ENCODE measurements at places on chromosomes 3 and 15.

DNA sequence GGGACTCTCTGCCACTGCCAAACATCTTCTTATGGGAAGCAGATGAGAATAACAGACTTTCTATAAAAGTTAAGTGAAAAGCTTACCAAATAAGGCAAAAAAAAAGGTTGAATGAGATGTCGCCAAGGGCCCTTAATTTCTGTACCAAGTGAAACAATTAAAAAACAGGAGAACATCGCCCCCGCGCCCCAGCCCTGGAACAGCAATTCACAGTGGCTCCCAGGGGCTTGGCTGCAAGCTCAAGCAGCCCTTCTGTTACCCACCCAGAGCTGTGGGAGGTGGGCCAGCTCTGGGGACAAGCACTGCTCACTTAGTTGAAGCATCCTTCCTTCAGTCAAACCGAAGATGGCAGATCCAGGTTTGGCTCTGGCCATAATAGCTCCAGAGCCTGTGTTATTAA, 208.0 kb downstream of the ERC2 start:
- no peak overlapping the region for H3K27ac ChIP-seq
- no peak for DNase-seq
- no peaks in the 10 kb centered on the region for H3K36me3 ChIP-seq
- H3K4me1 ChIP-seq, result no peaks in the 10 kb centered on the region

GRCh38 chr3:152595975-152596821, 238.7 kb upstream of the P2RY1 start:
- peak overlapping the region; percentile 92 for H3K27ac ChIP-seq
- no peaks in the 10 kb centered on the region for H3K36me3 ChIP-seq
- no peak overlapping the region for H3K4me3 ChIP-seq
- no peaks in the 10 kb centered on the region for H3K27me3 ChIP-seq

GRCh38 chr3:96478496-96478895, 335.9 kb upstream of the EPHA6 start:
- H3K4me3 ChIP-seq, result no peak overlapping the region
- H3K36me3 ChIP-seq, result no peaks in the 10 kb centered on the region
- no peaks in the 10 kb centered on the region for H3K4me1 ChIP-seq
- no peaks in the 10 kb centered on the region for H3K27me3 ChIP-seq
- no peak overlapping the region for H3K27ac ChIP-seq

DNA sequence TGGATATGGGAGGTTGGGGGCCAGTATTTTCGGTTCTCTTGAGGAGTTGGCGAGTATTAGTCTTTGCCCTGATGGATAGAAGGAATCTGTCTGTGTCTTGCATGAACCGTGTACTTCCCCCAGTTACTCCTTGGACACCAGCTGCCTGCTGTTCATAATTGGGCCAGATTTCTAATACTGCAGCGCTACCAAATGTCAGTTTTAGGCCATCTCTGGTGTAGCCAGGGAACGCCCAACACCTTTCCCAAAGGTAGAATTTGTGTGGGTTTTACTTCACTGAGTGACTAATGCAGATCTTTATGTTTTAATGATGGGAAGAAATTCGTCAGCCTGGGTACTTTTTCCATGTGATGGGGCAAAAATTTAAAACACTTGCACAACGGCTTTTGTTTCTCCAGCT, 18.4 kb downstream of the FLNB start:
- no peaks in the 10 kb centered on the region for H3K36me3 ChIP-seq
- no peak overlapping the region for H3K4me3 ChIP-seq
- peaks cover 3% of the 10 kb centered on the region for H3K4me1 ChIP-seq
- no peaks in the 10 kb centered on the region for H3K27me3 ChIP-seq
- no peak for DNase-seq
- H3K27ac ChIP-seq, result peak overlapping the region; percentile 53

GRCh38 chr3:107753494-107753893, 230.7 kb downstream of the BBX start:
- H3K4me1 ChIP-seq, result no peaks in the 10 kb centered on the region
- no peak overlapping the region for H3K27ac ChIP-seq
- peak; percentile 18 for DNase-seq
- H3K27me3 ChIP-seq, result no peaks in the 10 kb centered on the region

- DNase-seq, result no peak
- no peaks in the 10 kb centered on the region for H3K4me1 ChIP-seq
- H3K4me3 ChIP-seq, result no peak overlapping the region
- no peak overlapping the region for H3K27ac ChIP-seq
- H3K36me3 ChIP-seq, result no peaks in the 10 kb centered on the region
- H3K27me3 ChIP-seq, result no peaks in the 10 kb centered on the region
Measured at GRCh38 chr15:60118146-60118545, 114.0 kb downstream of the FOXB1 start.

DNA sequence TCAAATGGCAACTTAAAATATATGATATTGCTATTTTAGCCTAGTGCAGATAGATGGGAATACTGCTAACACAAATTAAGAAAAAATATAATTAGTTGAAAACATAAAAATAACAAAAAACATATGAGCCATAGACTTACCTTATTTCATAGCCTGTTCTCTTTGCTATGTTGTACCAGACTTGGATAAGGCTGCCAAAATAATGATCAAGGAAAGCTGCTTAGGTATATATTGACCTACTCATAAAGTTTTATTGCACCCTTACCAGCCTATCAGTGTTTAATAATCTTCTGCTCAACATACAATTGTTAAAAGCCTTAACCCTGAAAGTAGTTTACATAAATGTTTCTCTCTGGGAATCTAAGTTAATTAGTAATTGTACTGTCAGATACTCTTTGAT, at the start of gene SI:
Gene SI (minus strand): TSS at position 204 of the 400 bp plus-strand sequence. CDS start 2,484 bp downstream, outside the sequence.
- no peak within 1 kb of the TSS for H3K4me3 ChIP-seq
- DNase-seq, result no peak
- no peak within 1 kb of the TSS for H3K27ac ChIP-seq
- H3K27me3 ChIP-seq, result no peaks in the 10 kb centered on the region
- H3K4me1 ChIP-seq, result no peaks in the 10 kb centered on the region

- no peak for DNase-seq
- no peaks in the 10 kb centered on the region for H3K27me3 ChIP-seq
- H3K27ac ChIP-seq, result no peak overlapping the region
- no peaks in the 10 kb centered on the region for H3K4me1 ChIP-seq
- no peaks in the 10 kb centered on the region for H3K36me3 ChIP-seq
Measured at GRCh38 chr3:186705882-186706780, 11.0 kb upstream of the KNG1 start.

- H3K4me3 ChIP-seq, result peak overlapping the region; percentile 56
- peaks cover 12% of the 10 kb centered on the region for H3K4me1 ChIP-seq
- peak overlapping the region; percentile 100 for H3K27ac ChIP-seq
- DNase-seq, result peak; percentile 33
- no peaks in the 10 kb centered on the region for H3K27me3 ChIP-seq
- H3K36me3 ChIP-seq, result no peaks in the 10 kb centered on the region
Measured at GRCh38 chr3:128490915-128491690, 1.9 kb downstream of the GATA2 start.

DNA sequence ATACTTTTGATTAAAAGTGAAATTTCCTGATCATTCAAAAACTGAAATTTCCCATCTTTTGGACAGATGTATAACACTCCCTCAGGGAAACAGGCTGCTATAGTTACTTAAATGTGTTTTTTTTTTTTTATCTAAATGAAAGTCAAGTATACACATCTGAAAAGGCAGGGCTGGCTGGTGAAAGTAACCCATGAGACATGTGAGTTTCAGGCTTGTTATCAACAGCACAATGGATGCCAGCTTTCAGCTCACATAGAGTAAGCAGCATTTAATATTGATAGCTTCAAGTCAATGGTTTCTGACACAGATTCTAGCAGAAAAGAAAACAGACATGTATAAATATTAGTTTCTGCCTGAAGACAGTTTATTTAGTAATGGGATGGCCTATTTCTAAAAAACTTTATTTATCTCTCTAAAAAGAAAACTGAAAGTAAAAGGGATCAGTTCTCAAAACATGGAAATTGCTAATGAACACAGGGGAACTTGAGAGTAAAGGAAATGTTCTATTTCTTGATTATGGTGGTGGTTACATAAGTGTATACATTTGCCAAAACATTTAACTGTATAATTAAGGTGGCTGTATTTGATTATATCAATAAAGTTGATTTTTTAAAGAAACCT, 89.7 kb upstream of the CMC1 start:
- no peaks in the 10 kb centered on the region for H3K36me3 ChIP-seq
- no peaks in the 10 kb centered on the region for H3K27me3 ChIP-seq
- DNase-seq, result no peak
- H3K27ac ChIP-seq, result no peak overlapping the region
- no peaks in the 10 kb centered on the region for H3K4me1 ChIP-seq

GRCh38 chr3:57093971-57094535, 33.6 kb downstream of the SPATA12 start:
- H3K27me3 ChIP-seq, result no peaks in the 10 kb centered on the region
- peaks cover 3% of the 10 kb centered on the region for H3K4me1 ChIP-seq
- peak overlapping the region; percentile 39 for H3K27ac ChIP-seq
- H3K4me3 ChIP-seq, result no peak overlapping the region
- H3K36me3 ChIP-seq, result no peaks in the 10 kb centered on the region

DNA sequence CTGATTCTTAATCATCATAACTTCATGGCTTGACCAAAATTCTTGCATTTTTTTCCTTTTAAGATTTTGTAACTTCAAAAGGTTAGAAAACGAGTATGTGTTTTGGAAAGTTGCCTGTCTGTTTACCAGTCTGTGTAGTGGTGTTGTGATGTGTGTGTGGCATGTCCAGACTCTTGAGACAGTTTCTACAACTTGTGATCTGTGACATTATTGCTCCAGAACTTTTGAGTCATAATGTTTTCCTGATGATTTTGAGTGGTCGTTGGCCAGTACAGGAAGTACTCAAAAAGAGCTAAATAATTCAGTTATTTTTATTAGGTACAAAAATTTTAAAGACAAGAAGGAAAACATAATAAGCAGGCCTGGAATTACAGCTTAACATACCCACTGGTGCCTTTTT, 229.0 kb upstream of the C2CD4B start:
- no peaks in the 10 kb centered on the region for H3K36me3 ChIP-seq

- no peaks in the 10 kb centered on the region for H3K27me3 ChIP-seq
- H3K27ac ChIP-seq, result no peak overlapping the region
- peak; percentile 10 for DNase-seq
- H3K4me1 ChIP-seq, result no peaks in the 10 kb centered on the region
Measured at GRCh38 chr15:101029971-101030661, 111.0 kb downstream of the LRRK1 start.

DNA sequence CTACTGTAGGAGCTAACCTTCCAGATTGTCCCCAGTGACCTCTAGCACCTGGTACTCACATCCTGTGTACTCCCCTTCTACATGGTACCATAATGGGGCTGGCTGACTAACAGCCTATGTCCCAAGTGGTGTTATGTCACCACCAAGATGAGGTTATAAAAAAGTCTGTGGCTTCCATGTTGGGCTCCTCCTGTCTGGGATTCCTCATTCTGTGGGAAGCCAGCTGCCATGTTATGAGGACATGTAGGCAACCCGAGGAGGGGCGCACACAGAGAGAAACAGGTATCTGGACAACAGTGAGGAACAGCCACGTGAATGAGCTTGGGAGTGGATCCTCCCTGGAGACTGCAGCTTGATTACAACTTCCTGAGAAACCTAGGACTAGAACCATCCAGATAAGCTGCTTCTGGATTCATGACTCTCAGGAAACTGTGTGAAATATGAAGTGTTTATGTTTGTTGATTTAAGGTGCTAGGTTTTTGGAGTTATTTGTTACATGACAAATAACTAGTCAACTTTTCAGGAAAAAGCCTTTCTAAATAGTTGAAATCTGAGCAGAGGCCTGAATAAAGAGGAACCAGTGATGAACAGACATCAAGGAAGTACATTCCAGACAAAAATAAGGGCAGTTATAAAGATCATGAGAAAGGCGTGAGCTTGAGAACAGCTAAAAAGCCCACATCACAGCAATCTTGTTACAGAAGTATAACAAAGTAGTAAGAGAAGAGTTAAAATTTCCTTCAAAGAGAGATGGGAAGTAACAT, 21.7 kb downstream of the GOLIM4 start:
- H3K36me3 ChIP-seq, result no peaks in the 10 kb centered on the region
- DNase-seq, result no peak
- H3K4me1 ChIP-seq, result no peaks in the 10 kb centered on the region
- H3K27me3 ChIP-seq, result no peaks in the 10 kb centered on the region

- H3K4me1 ChIP-seq, result no peaks in the 10 kb centered on the region
- DNase-seq, result no peak
- H3K36me3 ChIP-seq, result no peaks in the 10 kb centered on the region
- H3K4me3 ChIP-seq, result no peak overlapping the region
- no peaks in the 10 kb centered on the region for H3K27me3 ChIP-seq
Measured at GRCh38 chr3:40313975-40314860, 4.7 kb downstream of the EIF1B start.

- H3K4me1 ChIP-seq, result peaks cover 4% of the 10 kb centered on the region
- H3K4me3 ChIP-seq, result no peak overlapping the region
- no peaks in the 10 kb centered on the region for H3K27me3 ChIP-seq
- H3K36me3 ChIP-seq, result no peaks in the 10 kb centered on the region
- DNase-seq, result no peak
Measured at GRCh38 chr3:152021951-152022461, 148.6 kb downstream of the SUCNR1 start.

DNA sequence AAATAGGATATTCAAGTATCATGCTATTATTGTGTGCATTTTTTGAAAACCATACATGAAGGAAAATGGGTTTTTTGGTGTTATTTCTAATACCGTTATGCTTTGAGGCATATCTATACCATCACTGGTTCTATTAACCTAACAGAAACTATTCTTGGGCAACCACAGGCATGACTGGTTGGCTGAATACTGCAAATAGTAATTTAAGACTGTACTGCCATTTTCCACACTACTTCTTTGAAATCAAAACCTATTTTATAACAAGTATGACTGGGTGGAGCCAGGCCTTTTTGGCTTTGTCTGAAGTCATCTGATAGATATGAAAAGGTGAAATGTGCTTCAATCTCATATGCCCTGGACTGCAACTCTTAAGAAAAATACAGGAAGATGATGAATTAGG, 115.1 kb downstream of the ULK4 start:
- H3K4me3 ChIP-seq, result no peak overlapping the region
- no peak for DNase-seq
- H3K27ac ChIP-seq, result no peak overlapping the region
- H3K4me1 ChIP-seq, result peaks cover 7% of the 10 kb centered on the region

DNA sequence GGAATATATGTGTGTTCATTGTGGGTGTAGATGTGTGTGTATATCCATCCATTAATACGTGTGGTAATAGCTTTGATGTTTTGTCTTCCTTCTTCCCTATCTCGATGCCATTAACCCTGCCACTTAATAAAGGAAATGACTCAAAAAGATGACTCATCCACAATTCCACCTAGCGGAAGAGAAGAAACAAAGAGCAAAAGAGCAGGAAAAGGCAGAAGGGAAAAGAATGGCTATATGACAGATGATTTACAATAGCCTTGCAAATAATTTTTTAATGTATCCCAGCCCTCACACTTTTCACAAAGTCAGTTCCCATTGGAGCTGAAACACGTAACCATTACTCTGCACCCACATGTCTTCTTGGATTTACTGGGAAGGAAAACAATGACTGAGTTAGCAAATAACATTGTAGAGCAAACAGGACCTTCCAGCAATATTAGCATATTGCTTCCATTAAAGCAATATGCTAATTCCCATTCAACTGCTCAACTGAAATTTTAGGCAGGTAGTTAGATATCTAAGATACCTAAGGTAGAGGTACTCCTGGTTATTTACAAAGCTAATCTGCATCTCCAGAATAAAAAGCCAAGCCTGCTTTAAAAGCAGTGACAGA, 197.2 kb downstream of the KCNAB1 start:
- no peaks in the 10 kb centered on the region for H3K4me1 ChIP-seq
- no peak overlapping the region for H3K27ac ChIP-seq
- no peaks in the 10 kb centered on the region for H3K36me3 ChIP-seq
- H3K27me3 ChIP-seq, result no peaks in the 10 kb centered on the region
- no peak for DNase-seq

- no peak overlapping the region for H3K27ac ChIP-seq
- no peaks in the 10 kb centered on the region for H3K27me3 ChIP-seq
- no peaks in the 10 kb centered on the region for H3K36me3 ChIP-seq
- no peak overlapping the region for H3K4me3 ChIP-seq
- DNase-seq, result no peak
- H3K4me1 ChIP-seq, result no peaks in the 10 kb centered on the region
Measured at GRCh38 chr3:11910971-11911531, 64.4 kb upstream of the TAMM41 start.
